ENCODE measurements at places on chromosomes 6 and 20.

DNA sequence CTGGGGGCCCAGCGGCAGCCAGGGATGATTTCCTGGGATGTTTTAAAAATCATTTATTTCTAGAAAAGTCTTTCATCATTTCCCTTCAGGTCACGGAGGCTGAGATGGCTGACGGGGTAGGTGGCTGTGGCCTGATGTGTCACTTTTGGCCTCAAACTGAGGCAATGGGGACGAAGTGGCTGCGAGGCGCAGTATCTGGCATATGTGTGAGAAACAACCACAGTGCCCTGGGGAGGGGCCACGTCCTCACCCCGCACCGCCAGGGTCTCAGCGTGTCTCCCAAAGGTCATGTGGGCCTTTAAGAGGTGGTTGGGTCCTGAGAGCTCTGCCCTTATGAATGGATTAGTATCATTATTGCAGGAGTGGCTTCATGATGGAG lies 120.0 kb downstream of the CEBPB start:
- DNase-seq, result no peak

DNA sequence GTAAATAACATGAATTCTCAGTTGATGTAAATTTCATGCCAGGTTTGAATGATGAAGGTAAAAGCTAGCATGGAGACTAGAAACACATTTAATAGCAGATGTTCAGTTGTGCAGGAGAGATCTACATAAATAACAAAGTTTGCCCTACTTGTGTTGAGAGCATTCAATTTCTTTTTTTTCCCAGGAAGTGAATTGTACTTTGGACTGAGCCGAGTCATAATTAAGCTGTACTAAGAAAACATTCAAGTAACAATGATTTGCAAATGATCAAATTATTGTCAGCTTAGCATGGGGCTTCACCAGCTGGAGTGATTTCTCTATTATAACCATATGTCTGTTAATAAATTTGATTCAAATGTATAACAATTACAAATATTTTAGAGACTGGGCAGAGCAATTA lies 893.5 kb upstream of the MAP3K7 start:
- no peak for DNase-seq

DNA sequence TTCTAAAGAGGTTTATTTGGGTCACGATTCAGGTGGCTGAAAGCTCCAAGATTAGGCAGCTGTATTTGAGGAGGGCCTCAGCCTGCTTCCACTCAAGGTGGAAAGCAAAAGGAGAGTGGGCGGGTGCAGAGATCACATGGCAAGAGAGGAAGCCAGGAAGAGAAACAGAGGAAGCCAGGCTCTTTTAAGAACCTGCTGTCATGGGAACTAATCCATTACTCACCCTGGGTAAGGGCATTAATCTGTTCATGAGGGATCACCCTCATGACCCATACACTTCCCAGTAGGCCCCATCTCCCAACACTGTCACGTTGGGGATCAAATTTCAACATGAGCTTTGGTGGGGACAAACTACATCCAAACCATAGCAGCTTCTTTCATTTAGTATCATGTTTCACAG lies 53.9 kb downstream of the DHX35 start:
- DNase-seq, result no peak

DNA sequence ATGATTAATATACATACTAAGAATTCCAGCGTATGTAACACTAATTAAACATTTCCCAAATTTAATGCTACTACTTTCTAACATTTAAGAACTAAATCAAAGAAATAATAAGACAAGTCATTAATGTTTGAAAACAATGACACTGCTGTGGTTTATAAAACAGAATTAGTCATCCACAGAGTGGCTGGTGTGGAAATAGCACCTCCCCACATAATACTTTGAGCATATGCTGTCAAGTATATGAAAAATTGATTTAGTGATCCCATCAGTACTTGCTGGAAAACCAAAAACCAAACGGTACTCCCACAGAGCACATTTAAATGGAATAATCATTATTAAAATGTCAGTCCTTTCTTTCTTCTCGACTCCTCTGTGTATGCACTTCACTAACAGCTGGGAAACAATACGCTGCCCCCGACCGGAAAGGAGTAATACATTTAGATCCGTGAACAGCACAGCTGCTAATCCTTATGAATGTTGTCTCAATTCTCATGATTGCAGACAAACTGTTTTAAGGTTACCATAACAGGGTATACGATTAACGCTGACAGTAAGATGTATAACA lies 78.4 kb downstream of the PREP start:
- no peak for DNase-seq

DNA sequence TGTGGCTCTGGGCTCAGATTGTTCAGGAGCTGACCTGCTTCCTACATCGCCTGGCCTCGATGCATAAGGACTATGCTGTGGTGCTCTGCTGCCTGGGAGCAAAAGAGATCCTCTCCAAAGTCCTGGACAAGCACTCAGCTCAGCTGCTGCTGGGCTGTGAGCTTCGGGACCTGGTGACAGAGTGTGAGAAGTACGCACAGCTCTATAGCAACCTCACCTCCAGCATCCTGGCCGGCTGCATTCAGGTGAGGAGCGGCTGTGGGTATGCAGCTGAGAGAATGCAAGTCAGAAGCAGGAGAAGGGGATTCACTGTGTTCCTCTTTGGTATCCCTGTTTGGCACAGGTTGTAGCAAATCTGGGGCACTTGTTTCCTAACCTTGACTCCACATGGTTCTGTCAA lies 17.9 kb downstream of the CUL9 start:
- no peak for DNase-seq

DNA sequence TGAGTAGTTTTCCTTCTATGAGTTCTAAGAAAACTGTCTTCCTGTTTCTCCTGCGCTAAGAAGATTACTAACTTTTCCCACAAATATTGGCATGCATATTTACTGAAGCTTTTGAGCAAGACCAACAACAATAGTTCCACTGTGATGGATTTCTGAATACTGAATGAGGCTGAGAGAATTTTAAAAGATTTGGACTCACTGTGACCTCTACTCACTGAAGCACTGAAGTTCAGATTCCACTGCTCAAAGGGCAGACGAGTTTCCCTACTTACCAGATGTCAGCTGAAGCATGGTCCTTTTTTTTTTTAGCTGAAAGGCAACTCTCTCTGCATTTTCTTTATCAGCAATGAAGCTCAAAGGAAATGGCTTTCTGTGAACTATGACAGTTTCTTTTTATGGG lies 718.5 kb downstream of the RFPL4B start:
- no peak for DNase-seq

GRCh38 chr6:84425971-84426705 lies 198.7 kb upstream of the CEP162 start:
- no peak for DNase-seq

DNA sequence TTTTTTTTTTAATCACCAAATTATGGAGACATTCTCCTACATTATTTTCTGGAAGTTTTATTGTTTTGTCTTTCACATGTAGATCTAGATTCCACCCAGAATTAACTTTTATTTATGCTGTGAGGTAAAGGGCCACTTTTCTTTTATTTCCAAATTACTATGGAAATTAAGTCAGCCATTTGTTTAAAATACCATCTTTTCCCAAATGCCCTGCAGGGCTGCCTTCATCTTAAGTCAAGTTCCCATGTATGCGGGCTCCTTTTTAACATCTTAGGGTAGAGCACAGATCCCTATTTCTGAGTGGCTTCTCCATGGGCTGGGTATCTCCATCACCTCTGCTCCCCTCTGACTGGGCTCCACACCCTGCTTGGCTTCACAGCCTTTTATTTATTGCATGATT lies 348.4 kb downstream of the SOX4 start:
- DNase-seq, result no peak

- no peak for DNase-seq
Observed at GRCh38 chr20:4159765-4160490, 144.6 kb upstream of the RNF24 start.

DNA sequence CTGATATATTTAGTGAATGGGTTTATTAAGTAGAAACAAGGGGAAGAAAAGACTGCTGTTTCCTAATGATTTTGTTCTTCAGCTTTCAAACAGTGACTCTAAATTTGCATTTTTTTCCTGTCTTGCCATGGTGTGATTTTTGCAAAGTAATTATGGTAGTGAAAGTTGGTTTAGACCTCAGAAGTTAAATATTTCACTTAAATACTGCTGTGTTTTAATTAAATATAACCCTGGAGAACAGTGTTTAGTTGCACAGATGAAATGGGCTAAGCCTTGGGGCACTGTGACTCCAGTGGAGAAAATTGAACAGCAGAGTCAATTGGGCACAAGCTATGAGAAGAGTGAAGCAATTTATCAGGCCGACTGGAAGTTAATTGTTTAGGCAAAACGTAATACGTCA lies 111.1 kb upstream of the MCHR2 start:
- no peak for DNase-seq

DNA sequence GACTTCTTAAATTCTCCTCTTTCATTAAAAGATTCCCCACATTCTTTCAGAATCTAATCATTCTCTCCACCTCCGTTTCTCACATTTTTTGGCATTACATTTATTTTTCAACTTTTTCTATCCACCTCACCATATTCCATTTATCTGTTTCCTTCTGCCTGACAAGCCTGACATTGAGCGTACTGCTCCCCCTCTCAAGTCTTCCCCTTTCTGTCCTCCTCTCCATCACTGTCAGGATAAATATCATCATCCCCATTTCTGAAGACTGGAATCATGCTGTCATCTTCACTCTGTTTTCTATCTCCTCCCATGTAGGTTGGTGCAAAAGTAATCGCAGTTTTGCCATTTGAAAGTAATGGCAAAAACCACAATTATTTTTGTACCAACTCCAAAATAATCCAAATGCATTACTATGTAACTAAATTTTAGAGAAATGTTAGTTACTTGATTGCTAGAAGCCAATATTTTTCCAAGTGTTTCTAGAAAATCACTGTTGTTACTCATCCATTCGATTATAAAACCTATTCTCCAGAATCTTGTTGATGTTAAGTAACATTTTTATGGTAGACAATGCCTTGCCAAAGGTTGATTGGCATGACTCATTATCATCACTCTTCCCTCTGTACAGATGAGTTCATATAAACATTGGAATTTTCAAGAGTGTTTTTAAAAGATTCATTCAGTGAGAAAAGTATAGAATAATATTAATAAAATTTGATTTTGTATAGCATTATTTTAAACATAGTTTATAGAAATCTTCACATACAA lies 292.3 kb upstream of the RNF217 start:
- no peak for DNase-seq

DNA sequence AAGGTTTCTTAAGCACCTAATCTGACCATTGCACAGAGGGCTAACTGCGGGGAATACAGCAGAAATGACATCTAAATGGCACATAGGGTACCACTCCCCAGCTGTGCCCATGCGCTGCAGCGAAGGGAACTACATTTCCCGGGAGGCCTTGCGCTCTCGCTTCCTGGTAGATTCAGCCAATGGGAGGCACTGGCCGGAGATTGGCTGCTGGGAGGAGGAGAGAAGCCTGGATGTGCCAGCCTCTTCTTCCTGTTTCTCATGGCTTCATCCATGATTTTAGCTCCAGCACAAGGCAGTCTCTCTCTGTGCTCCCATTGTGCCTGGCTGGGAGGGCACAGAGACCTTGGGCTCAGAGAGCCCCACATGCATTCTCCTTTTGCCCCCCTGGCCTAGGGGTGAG lies 101.7 kb upstream of the FOXA2 start:
- DNase-seq, result no peak

DNA sequence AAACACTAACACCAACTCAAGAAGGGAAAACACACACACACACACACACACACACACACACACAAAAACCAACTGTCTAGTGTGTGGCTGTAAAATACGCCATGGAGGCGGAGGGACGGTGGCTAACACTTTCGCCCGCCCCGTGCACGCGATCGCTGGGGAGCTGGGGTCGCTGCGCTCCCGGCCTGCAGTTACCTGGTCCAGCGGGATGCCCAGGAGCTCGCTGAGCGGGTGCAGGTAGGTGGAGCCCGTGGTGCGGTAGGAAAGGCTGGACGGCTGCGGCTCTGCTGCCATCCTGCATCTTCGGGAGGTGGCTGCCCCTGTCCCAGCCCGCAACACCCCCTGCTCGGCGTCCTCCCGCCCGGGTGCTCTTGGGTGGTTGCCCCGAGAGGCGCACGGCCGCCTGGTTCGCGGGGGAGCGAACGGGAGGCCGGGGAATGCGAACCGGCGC lies 303 bp downstream of the MBOAT1 start:
- no peak for DNase-seq

GRCh38 chr20:824490-824889 lies 9.0 kb upstream of the FAM110A start:
- DNase-seq, result no peak

- no peak for DNase-seq
Observed at GRCh38 chr20:37543828-37544227, 16.2 kb upstream of the BLCAP start.

DNA sequence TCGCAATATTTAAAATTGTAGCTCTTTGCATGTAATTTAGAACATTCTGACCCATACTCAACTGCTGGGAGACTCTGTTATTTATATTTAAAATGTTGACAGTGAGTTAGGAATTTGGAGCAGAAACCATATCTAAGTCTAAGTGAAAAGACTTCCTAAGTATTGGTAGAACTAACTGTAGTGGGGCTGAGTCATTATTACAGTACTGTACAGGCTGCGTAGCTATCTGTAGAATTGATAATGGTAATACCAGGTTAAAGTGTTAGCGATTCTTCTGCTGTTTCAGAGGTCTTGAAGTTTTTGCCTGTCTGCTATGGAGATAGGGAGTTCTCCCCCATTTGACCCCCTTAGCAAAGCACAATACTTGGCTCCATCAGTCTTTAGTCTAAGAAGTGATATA lies 3.6 kb downstream of the TOP1 start:
- no peak for DNase-seq

DNA sequence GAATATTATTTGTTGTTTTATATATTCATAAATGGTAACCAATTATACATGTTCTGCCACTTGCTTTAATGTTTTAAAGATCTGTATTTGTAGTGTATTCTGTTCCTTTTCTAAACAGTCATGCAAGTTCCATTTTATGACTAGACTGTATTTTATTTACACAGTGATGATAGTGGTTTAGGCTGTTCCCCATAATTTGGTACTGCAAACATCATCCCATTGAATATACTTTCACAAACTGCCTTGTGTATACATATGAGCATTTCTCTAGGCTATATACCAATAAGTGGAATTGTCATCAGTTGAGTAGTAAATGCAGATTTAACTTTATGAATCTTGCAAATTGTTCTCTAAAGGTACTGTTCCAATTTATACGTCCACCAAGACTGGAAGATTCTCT lies 738.0 kb downstream of the EPHA7 start:
- DNase-seq, result peak; percentile 88

DNA sequence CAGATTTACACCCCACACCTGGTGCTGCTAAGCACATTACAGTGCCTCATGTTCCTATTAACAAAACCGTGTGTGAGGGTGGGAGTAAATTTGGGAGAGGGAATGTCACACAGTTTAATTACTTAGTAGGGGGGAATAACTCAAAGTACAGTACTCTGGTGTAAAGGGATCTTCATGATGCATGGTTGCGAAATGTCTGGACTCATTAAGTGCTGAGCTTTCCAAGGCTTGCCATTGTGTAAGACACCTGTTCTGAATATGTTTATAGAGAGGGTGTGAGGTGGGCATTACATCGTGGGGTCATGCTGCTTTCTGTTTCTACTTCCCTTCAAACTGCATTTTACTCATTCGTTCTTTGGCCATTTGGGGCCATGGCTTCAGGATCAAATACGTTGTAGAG lies 181.2 kb downstream of the ADGRG6 start:
- DNase-seq, result no peak
